ENCODE measurements at places on chromosomes 3 and 15.

GRCh38 chr15:40320931-40321371 lies 2.5 kb upstream of the INAFM2 start:
- no peak for DNase-seq

DNA sequence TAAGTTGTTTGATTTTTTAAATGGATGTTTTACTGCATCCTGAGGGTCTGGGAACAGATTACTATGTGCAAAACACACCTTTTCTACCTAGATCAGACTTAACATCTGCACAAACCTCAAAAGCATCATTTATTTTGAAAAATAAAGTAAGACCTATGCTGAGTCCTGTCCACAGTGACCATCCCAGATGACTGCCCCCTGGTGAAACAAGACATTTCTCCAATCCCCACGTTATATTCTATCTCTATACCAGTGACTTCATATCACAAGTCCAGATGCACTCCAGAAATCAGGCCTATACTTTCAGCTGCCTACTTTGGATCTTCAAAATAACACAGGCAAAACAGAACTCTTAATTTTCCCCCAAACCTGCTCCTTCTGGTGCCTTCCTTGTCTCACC lies 143.2 kb downstream of the P2RY1 start:
- no peak for DNase-seq

- DNase-seq, result no peak
Observed at GRCh38 chr15:47399100-47399499, 318.2 kb upstream of the SEMA6D start.

DNA sequence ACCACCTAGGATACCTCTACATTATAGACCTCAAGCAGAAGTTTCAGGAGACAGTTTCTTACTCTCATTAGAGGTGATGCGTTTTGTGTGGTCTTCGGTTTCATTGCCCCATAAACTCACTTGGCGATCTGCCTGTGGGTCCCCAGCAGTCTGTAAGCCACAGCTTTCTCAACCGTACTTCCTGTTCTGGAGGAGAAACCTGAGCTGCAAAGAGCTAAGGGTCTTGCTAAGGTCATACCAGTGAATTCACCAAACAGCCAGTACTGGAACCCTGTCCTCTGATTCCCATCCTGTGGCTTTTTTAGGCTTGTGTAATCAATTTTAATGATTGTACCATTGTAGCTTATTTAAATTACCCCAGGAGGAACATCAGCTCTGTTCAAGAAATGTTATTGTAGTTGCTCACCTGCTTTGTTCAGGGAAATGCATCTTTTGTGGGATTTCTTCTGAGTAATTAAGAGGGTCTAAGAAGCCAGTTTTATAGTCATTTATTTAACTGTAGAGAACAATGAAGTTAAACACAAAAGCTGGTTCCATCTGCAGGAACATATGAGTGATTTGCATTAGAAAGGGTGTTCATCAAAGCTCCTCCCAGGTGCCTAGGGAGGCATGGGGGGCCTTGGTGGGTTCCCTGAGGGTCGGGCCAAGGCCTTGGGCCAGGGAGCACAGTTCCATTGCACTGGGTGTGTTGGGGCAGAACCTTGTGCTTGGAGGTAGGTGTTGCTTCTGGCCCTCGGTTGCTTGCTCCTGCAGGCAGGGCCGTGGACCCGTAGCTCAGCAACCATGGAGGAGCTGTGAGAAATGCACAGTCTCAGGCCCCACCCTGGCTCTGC lies 69.6 kb downstream of the APBA2 start:
- no peak for DNase-seq

DNA sequence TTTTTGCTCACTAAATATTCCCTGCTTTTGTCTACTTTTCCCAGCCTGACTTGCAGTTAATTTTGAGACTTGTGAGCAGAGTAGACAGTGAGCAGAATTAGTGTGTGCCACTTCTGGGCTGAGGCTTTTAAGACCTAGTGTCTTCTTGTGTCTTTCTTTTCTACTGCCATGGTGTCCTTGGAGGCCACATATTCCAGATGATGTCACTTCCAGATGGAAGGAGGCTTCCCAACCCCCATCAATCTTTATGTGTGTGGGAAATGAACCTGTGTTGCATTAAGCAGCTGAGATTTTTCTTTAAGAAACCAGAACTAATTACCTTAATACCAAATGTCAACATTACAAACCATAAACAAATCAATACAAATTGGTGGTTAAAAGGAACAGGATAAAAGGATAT lies 774.7 kb upstream of the ROBO1 start:
- DNase-seq, result no peak

GRCh38 chr15:71332431-71333004 lies 217.2 kb downstream of the THSD4 start:
- DNase-seq, result no peak

- no peak for DNase-seq
Observed at GRCh38 chr3:113228498-113229286, 17.3 kb downstream of the BOC start.

GRCh38 chr3:132196113-132196512 lies 121.1 kb upstream of the ACP3 start:
- no peak for DNase-seq

DNA sequence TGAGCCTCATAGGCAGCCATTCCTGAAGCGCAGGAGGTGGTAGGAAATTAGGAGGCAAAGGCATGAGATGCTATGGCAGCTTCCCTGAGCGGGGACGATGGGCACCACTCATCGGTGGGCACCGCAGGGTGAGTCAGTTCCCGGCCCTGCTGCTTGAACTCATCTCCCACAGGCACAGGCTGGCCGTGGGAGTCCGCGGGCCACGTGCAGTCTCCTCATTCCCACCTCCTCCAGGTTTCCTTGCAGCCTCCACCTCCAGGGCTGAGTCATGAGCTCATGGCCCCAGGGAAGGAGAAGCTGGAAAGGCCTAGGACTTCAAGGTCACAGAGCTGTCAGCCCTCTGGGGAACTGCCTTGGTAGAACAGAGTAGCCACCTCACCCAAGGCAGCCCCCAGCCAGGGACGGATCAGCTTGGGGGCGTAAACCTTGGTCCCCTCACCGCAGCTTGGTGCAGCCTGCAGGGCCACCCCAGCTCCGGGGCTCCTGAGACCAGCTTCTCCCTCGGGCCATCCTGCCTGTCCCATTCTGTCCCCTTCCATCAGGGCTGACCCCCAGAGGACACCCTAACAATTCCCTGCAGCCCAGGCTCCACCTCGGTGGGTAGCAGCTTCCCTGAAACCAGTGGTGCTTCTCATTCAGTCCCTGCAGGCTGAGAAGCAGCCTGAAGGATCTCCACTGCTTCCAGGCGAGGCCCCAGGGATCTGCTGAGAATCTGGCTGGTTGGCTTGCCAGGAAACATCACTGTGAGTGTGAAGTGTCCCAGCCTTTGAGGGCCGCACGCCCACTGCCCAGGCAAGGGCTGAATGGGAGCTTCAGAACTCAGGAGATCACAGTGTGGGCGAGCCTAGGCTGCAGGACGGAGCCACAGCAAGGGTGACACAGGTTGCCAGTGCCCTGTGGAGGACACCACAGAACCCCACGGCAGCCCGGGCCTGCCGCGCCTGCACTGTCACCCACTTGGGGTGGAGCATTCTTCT lies 150.7 kb upstream of the MEF2A start:
- DNase-seq, result no peak

GRCh38 chr3:160279657-160280056 lies 54.4 kb downstream of the C3orf80 start:
- no peak for DNase-seq

DNA sequence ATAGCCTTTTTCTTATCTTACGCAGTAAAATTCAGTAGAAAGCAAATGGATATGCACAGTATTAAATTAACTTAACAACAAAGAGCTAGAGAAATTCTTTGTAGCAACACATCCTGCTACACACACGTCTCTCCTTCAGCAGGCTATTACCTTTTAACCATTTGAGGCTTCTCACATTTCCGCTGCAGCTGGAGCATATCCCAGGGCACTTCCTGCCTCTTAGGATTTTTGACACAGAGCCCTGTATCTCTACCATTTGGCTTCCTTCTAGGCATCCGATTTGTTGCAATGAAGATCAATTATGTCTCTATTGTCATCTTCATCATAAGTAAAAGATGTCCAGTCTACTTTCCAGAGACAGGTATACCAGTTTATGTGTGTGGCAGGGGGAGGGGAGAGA lies 292.4 kb upstream of the CBLB start:
- no peak for DNase-seq

DNA sequence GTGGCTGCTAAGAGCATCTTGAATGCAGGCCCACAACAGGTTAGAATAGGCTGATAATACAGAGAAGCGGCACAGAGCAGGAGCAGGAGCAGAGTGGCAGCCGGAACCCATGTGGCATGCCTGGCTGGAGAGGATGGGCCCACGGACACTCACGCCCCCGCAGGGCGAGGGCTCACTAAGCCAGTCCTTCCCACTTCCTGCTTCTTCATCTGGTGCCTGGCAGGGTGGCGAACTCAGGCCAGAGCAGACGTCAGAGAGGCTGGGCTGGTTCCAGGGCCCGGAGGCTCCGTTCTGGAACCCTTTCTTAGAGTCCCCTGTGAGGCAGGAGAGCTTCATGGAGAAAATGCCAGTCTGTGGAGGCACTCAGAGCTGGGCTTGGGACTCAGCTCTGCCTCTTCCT lies 195.1 kb downstream of the NTRK3 start:
- DNase-seq, result no peak

- no peak for DNase-seq
Observed at GRCh38 chr3:98885851-98886250, 15.6 kb downstream of the DCBLD2 start.

DNA sequence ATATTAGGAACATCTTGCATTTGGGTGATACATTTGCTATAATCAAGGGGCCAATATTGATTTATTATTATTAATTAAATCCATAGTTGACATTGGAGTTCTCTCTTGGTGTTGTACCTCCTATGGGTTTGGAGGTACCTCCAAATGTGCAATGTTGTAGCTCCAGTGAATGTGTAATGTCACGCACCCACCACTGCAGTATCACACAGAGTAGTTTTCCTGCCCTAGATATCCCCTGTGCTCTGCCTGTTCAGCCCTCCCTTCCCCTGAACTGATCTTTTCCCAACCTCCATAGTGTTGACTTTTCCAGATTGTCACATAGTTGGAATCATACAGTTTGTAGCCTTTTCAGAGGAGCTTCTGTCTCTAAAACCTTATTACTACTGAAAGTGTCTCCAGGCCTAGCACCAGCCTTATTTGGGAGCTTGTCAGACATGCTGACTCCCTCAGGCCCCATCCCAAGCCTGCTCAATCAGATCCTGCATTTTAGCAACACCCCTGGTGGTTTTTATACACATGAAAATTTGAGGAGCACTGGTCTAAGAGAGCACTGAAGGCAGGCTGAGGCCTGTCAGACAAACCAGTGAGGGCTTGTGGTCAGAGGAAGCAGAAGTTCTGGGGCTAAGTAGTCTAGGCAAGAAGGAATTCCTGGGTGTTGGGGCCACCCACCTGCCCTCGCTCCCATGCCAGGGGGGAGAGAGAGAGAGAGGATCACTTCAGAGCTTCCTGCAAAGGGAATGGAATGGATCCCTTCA lies 73.4 kb downstream of the SLC6A11 start:
- no peak for DNase-seq

DNA sequence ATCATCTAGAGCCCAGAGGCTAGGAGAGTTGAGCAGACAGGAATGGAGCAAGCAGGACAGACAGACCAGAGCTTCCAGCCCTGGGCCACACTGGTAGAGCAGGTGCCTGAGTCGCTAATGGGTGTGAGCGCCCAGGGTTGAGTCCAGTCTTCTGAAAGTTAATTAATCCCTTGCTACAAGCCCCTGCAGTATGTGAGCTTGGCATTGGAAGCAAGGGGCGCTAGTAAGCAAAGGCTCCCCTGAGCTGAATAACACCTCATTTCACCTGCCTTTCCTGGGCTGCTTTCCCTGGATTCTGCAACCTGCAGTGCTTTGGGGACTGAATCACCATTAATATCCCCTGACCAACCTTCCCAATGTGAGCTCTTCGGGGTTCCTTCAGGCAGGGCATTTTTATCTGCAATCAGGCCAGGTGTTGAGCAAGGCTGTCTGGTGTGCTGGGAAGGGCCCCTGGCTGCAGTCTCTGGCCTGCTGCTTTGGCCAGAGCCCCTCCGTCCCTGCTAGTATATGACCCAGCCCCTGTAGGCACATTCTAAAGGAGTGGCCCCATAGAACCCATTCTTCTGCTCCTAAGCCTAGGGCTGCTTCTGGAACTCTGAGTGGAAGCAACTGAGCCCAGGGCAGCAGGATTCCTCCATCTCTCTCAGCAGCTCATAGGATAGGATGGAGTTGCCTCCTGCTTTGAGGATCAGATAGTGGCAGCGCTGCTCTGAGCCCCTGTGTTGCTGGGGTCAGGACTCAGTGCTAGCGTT lies 45.1 kb upstream of the EPHB1 start:
- no peak for DNase-seq

DNA sequence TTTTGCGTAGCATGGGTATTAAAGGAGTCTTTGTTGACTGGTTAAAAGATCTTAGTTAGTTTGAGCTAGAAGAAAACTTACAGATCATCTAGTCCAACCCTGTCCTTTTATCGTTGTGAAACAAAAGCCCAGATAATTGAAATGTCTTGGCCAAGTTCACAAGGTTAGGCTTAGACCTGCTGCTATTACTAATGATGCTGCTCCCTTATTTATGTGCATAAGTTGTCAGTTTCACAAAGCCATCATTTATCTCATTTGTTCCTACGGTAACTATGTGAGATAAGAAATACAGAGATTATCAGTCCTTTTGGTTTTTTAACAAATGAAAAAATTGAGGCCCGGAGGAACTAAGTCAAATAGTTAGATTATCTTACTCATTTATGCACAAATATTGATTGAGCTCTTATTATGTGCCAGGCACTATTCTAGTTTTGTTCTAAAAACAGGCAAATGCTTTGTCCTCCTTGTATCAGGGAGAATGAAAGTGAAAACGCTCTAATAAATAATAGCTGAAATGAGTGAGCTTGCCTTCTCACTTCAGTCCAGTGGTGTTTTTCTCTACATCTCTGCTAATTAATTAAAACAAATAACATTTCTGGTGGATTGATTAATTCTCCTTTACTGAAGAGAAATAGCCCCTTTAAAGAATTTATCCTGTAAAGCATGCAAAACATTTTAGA lies 49.1 kb upstream of the TPRG1 start:
- DNase-seq, result no peak

GRCh38 chr3:12916159-12916558 lies 74.8 kb upstream of the RPL32 start:
- DNase-seq, result peak; percentile 22

DNA sequence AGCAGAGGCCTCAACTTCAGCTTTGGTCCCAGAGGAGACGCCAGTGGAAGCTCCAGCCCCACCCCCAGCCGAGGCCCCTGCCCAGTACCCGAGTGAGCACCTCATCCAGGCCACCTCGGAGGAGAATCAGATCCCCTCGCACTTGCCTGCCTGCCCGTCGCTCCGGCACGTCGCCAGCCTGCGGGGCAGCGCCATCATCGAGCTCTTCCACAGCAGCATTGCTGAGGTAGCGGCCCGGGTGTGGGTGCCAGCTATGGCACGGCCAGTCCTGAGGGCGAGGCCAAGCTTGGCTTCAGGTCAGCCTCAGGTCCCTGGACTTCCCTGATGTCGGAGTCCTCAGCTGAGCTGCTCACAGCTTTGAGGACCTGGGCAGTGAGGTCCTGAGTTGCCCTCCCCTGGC lies 5.7 kb upstream of the STAB1 start:
- DNase-seq, result no peak

- no peak for DNase-seq
Observed at GRCh38 chr3:58272891-58273290, 33.2 kb upstream of the RPP14 start.

- no peak for DNase-seq
Observed at GRCh38 chr3:69212411-69213160, 90.2 kb upstream of the LMOD3 start.
